ENCODE measurements at places on chromosomes 16 and 17. TPM values are rescaled to one million over a fixed set of nuclear protein-coding genes. Genes with fewer than 3 reads are reported as not detected.

ADAMTS18 gene
- 6.7 TPM for total RNA-seq

PTGES3L gene
- total RNA-seq: 6.8 TPM

DNA sequence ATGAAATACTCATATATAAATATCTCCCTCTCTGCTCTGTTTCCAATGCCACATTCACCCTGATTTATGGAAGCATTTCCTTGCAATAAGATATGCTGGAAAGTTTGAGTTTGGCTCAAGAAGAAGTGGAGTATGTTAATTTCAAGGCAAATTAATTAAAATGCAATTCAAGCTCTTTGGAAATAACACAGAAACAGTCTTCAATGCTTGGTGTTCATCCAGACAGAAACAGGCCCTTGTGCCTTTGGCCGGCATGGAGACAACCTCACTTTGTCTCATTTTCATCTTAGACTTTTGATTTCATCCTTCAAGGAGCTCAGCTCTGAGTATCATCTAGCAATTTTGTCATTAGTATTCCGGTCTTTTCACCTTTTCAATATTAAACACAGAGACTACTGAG is 210.0 kb downstream of the C16orf95 start:
- no peak for DNase-seq

GRCh38 chr17:76246080-76247066 is 6.1 kb upstream of the RNF157 start:
- DNase-seq: no peak

SLFN12 gene
- total RNA-seq: 35.3 TPM

TMEM11 gene
- 6.6 TPM for total RNA-seq

GRCh38 chr16:58399718-58400633 is 7.7 kb downstream of the GINS3 start:
- DNase-seq: no peak

DNA sequence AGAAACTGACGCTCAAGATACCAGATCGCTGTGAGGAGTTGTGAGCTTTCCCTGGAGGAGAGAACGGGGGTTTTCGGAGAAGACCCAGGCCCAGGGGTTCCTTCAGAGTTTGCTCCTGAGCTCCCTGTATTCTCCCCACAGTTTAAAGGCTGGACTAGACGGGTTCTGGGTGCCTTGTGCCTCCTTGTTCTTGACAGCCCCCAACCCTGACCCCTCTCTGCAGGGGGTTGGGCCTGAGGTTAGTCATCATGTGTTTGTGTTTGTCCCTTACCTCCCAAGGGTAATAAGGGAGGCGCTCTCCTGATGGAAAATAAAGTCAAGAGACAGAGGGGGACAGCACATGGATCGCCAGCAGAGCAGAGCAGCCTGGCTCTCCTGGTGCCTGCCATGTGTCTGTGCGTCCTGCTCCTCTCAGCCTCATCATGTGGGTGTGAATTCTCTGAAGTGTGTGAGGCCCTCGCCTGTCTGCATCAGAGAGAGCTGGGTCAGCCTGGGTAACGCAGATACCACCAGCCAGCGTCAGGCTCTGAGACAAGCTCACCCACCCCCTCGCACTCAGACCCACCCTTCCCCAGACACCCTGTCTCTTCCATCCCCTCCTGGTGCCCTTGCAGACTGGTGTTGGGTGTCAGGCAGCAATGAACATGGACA is 8.7 kb downstream of the HEXIM2 start:
- DNase-seq: no peak

DNA sequence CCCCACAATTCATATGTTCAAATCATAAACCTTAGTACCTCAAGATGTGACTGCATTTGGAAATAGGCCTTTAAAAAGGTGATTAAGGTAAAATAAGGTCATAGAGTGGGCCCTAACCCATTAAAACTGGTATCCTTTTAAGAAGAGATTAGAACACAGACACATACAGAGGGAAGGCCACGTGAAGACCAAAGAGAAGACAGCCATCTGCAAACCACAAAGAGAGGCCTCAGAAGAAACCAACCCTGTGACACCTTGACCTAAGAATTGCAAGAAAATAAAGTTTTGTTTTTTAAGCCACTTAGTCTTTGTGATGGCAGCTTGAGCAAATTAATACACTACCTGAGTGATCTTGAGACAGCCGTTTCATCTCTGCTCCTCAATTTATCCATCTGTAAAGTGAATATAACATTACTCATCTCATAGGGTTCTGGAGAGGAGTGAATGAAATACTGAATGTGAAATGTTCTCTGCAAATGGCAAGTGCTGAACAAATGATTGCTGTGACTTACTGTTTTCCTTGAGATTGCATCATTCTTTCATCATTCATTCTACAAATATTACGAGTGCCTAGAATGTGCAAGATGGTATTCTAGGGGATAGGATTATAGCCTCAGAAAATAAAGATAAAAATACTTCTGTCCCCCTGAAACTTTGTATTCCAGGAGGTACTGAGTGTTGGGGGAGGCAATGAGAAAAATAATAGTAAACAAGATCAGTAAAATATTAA is 222.0 kb upstream of the CDH13 start:
- no peak for DNase-seq

PROCA1 gene
- 1.7 TPM for total RNA-seq

EVI2A gene
- 6.9 TPM for total RNA-seq

CLEC3A gene
- total RNA-seq: 16.8 TPM

DNA sequence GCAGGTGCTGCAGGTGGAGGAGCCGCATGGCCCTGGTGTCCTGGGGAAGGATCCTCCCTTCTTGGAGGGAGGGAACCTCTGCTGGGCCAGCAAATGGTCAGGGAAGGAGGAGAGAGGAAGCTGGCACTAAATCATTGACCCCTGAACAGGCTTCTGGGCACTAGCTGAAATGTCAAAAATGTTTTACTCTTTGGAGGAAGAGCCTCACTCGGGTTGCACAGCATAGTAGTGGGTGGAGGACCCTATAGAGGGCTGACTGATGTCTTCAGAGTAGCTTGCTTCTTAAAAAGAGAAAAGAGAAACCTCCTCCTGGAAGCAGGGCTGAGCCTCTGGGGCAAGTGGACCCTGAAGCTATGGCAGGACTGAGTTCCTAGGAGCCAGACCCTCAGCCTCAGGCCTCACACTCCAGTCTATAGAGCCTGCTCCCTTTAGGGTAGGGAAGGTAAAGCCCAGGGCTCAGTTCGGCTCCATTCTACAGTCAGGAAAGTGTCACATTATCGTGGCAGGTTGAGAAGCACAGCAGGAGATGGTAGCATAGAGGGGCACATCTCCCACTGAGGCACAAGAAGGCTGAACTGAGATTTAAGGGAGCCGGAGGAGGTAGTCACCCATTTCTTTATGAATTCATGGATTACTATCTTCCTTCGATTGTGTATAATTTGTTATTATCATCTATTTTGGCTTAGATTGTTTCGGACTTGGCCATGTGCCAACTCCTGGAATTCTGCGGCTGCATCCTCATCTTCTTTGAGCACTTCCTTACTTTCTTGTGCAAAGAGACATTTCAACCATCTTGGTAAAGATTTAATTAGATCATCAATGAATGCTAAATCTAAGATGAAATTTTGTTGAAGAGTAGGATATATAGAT is 7.3 kb upstream of the CUEDC1 start:
- no peak for DNase-seq
